ENCODE measurements at places on chromosomes 13 and 19. TPM values are rescaled to one million over a fixed set of nuclear protein-coding genes. Genes with fewer than 3 reads are reported as not detected.

- no peak for DNase-seq
Measured at GRCh38 chr13:94411747-94412146, 67.7 kb downstream of the DCT start.

DNA sequence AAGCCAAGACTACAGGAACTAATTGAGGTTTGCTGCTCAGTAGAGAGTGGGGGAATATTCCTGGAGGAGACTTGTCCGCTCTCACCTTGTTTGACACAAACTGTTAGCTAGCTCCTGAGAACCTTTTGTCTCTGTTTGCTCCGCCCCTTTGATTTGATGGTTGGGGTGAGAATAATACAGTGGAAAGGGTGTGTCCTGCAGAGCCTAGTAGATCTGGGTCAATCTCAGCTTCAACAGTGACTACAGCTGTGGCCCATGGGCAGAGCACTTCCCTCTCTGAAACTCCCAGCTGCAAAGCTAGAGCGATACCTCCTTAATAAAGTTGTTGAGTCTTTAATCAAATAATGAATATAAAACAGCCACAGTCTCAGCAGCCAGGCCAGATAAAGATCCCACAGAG is 576.7 kb downstream of the DIAPH3 start:
- no peak for DNase-seq

DNA sequence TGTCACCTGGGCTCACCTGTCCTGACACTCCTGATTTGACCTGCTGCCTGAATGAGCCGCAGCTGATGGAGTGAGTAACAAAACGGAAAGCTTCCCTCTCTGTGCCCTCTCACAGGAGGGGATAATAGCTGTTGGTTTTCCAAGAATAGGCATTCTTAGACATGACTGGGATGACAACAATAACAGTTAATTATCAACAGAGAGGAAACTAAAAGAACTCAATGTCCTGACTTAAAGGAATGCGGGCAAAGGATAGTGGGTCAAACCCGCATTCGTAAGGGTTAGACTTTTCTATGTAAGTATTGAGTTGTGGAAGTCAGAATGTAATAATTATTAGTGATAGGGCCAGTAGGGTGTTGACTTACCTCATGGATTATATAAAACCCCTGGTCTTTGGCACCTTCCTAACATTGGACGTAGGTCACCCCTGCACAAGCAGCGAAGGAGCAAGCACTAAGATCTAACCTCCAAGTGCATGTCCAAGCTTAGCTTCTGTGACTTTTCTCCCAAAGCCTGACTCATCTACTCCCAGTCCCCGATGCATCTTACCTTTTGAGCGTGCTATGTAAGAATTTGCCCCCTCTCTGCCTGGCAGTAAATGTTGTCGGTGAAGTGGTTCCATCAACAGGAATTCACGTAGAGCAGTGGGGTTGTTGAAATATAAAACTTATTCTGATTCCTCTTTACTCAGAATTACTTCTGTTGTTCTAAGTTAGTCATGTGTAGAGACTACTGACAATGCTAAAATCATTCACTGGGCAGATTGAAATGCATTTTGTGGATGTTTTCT is 442.3 kb downstream of the FGF9 start:
- no peak for DNase-seq

GRCh38 chr13:75256922-75257321 is 225.0 kb downstream of the TBC1D4 start:
- no peak for DNase-seq

GRCh38 chr19:56111601-56112312 is 9.3 kb downstream of the ZNF787 start:
- DNase-seq: no peak

TEX30 gene
- polyA plus RNA-seq: 18.8 TPM

OVOL3 gene
- 0.16 TPM for polyA plus RNA-seq

DNA sequence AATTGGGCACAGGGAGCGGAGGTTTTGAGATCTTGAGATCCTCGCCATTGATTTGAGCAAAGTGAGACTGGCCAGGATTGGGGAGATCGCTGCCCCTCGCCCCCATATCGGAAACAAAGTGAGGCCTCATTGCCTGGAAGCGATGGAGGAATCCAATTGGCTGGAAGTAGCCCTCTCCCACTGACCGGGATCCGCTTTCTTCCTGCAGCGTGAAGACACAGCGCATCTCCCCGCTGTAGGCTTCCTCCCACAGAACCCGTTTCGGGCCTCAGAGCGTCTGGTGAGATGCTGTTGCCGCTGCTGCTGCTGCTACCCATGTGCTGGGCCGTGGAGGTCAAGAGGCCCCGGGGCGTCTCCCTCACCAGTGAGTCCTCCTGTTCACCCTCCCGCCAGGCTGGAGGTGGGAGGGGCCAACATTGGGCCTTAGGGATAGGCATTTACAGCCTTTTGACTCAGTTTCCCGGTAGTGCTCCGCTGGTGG is 438 bp downstream of the PRKCSH start:
- no peak for DNase-seq

PRR12 gene
- 28.3 TPM for polyA plus RNA-seq

ZNF667 gene
- 18.7 TPM for polyA plus RNA-seq
